NCI-H1048 (cell line): ENCODE measurements at places on chromosomes 12 and 14.

DNA sequence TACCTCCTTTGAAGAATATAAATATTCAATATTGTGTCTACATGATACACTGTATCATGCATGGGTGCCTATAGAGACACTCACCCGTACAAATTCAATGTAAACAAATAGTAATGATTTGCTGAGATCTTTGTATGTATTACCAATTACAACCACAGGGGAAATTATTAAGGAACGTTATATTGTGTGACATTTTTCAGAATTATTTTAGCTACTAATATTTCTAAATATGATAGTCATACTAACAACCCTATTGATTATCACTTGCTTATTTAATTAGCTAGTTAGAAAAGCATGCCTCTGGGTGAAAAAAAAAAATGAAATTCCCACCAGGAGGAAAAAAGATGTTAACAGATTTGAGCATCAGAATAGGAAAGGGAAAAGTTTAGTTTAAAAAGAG, 2.1 kb downstream of the SOX5 start:
- no peak for DNase-seq

DNA sequence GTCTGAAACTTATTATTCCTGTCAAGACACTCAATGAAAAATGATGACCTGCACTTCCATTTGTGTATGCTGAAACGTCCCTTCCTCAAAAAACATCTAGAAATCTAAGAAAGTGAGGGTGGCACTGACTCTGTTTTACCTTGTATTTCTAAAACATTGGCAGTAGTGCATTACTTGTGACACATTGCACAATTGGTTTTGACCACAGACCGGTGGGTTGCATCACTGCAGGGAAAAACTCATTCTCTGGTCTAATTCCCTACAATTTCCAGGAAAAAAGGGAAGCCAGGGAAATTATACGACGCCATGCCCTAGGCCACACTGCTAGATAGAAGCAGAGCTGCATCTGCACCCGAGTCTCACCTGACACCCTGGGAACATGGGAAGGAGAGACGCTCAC, 156.7 kb downstream of the NTF3 start:
- no peak for DNase-seq

GRCh38 chr12:27015730-27016076, 1.5 kb upstream of the TM7SF3 start:
- peak; percentile 10 for DNase-seq

GRCh38 chr14:74573421-74574089, 38.5 kb downstream of the LTBP2 start:
- no peak for DNase-seq

DNA sequence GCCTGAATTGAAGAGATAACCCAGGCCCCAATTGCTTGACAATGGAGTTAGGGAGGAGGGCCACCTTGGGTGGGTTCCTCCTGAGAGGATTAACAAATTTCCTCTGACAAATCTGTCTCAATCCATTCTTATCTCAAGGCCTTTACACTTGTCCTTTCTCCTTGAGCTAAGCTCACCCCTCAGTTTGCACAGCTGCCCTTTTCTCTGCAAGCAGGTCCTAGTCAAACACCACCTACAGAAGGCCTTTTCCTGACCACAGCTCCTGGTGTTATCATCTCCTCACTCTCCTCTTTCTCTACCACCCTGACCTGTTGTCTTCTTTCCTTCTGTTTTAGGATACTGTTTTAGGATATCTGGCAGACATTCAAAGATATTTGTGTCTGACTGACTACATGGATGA, 26.4 kb upstream of the GSC start:
- no peak for DNase-seq

DNA sequence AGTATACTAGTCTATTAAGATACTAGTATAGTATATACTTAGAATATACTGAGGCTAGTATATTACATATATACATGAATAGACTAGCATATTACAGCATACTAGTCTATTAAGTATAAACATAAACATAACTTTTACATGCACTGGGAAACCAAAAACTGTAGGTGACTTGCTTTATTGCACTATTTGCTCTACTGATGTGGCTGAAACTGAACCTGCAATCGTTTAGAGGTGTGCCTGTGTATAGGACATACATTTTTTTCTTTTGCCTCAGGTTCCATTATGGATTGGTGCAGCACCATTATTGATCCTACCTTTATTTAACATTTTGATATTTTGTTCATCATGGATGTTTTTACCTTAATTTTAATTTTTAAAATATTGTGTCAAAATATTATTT, 143.2 kb upstream of the RGS6 start:
- DNase-seq: no peak

GRCh38 chr12:75631831-75632230, 120.4 kb upstream of the KRR1 start:
- no peak for DNase-seq

- DNase-seq: no peak
These were observed 15.8 kb downstream of the C1R start for GRCh38 chr12:7076493-7076892.

DNA sequence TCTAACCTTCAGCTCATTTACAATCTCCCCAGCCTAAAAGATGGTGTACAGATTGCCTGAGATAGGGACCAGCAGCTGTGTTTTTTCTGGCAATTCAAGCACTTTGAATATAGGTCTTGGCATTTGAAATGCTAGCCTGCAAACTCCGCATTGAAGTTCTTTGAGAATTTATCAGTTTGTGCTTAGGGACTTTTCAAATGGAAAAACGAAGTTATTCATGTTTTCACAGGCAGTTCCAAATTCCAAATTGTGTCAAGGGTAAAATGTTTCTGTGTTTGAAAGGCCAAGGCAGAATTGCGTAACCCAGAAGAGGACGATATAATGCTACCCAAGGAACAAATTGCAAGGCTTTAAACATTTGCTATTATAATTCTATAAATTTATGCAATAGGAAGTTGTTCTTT, 168.9 kb upstream of the RASSF8 start:
- DNase-seq: no peak

- no peak for DNase-seq
These were observed 583 bp downstream of the FAM186B start for GRCh38 chr12:49604856-49605255.

DNA sequence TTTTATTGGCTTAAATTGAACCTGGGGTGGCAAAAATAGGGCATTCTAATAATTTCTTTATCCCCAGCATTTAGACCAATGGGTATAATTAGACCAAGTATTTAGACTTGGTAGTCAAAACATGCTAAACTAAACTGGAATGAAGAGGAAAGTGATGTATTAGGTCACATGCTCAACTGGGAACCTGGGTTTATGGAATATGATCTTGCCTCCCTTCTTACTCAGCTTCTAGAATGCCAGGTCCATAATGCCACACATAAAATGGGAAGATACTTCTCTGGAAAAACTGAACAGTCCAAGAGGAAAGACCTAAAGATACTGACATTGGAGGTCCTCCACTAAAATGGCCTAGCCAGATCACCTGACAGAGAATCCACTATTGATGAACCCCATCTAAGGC, 6.2 kb upstream of the BIN2 start:
- DNase-seq: no peak

DNA sequence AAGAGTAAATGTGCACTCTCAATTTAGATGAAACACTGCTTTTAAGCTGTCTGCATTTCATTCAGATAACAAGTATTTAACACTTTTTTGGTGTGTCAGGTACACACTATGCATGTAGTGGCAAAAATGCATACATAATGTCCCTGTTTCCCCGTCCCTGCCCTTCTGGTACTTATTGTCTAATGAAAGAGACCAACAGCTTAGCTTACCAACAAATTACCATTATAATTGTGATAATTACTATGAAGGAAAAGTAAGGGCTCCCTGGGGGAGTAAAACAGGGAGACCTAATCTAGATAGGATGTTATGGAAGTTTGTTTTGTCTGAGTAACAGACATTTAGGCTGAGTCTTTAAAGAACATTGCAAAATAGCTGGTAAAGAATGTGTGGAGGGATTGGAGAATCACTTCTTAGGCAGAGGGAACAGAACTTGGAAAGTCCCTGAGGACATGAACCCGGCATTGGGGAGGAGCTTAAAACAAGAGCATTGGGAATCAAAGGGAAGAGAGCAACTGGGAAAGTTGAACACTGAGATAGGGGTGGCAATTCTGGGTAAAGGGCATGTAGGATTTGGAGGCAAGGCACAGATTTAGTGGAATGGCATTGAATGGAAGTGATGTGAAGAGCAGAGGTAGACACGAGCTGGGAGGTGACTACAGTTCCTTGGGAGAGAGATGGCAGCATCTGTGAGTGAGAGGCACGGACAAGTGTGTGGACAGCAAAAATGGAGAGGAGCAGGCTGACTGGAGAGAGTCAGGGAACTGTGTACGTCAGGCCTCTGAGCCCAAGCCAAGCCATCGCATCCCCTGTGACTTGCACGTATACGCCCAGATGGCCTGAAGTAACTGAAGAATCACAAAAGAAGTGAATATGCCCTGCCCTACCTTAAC, 181.6 kb downstream of the GRIP1 start:
- DNase-seq: no peak

DNA sequence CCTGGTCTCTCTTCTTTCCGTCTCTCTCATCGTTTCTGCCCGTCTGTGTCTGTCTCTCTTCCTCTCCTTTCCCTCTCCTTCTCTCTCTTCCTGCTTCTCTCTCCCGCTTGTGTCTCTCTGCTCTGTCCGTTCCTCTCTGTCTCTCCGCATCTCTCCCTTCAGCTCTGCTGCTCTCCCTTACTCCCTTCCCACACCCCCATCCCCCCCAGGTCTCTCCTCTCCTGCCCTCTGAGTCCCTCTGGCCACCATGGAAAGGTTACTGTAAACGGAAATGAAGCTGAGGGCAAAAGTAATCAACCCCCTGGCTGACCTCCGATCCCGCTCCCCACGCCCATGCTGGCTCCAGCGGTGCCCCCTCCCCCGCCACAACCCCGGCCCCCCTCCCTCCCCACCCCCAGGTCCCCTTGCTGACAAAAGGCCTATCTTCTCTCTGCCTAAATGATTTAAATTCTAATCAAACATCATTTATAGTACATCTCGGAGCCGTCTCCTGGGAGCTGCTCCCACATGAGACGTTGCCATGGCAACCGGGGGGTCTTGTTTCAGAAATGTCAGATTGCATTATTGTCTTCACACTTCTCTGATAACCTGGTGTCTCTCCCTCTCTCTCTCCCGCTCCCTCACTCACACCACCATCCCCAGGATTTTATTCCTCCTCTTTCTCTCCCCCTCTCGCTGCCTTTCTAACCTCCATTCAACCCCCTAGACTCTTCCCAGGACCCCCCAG, 203.8 kb downstream of the RBM19 start:
- DNase-seq: no peak

DNA sequence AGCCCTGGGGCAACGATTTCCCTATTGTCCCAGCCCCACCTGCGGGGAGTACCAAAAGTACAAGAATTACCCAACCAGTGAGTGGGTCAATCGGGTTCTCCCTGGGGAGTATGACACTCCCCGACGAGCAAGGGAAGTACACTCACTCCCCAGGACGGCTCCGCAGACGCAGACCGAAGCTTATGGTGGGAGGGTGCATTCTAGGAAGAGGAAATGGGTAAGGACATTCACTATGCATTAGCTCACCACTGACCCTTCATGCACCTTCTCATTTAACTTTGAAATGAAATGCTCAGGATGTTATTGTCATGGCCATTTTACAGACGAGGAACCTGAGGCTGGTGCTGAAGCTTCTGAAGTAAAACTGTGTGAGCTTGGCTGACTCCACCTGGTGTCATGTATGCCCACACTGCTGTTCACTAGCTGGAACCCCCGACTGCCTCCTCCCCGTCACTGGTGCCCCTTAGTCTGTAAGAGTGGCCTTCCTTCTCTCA, 45.8 kb upstream of the TMED10 start:
- no peak for DNase-seq

DNA sequence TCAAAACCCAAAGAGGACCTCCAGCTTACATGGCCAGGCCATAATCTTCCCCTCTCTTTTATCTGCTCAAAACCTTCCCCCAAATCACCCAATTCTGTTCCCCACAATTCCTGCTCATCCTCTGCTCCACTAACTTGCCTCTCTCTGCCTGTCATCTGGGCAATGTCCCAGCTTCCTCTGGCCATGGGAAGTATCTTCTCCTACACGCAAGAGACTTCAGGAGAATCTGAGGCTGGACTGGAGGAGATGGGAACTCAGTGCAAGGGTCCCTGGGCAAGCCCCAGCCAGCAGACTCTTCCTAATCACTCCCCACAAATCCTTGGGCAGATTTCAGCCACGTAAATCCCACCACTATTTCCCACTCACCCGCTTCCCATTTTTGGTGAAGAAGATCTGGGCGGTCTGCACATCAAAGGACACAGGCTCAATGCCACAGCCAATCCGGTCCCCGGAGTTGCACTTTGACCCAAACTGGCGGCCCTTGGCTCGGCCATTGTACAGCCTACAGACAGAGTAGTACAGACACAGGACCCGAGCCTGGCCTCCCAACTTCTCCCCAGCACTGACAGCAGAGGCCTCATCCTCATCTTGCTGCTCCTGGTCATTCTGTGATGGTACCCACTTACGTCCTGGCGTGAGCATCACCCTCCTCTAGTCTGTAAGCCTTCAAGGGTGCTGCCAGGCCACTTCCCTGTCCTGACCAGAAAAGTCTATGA, 4.7 kb downstream of the SPRYD3 start:
- no peak for DNase-seq

DNA sequence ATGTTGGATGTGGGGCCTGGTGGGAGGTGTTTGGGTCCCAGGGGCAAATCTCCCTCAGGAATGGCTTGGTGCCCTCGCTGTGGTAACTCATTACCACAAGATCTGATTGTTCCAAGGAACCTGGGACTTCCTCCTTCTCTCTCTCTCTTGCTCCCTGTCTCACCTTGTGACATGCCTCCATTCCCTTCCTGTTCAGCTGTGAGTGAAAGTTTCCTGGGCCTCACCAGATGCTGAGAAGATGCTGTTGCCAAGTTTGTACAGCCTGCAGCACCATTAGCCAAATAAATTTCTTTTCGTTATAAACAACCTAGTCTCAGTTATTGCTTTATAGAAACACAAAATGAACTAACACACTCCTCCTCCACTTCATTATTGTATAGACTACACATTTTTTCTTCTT, 759.8 kb upstream of the MDGA2 start:
- no peak for DNase-seq

DNA sequence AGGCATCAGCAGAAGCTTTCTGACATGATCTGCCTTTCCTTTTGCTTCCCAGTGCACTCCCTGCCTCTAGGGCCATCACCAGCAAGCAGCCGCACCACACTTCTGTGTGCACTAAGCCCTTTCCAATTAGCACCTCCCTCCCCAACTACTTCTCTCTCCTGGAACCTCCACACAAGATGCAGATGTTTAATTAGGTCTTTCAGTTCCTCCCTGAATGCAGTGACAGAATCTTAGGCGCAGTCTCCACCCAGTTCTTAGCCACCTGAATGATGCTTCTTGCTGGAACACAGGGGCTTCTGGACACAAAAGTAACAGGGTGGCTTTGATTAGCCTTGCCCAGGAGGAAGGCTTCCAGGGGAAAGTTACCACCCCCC, 32.9 kb downstream of the NIN start:
- no peak for DNase-seq

DNA sequence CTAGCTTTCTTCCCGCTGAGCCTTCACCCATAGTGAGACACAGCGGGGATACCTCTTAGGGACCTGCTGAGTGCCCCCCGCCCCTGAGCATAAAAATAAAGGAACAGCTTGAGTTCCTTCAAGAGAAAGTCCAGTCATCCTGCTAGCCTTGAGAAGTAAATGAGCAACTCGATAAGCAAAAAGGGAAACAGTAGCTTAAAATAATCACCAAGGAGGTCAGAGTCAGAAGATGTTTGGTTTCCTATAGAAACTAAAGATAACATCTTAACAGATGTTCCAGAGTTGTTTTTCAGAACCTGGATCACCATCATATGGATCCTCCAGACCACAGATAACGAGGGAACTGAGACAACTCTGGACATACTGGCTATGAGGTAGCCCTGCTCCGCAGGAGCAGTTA, 94.0 kb downstream of the BCAT1 start:
- no peak for DNase-seq

GRCh38 chr12:54689034-54689372, 40.8 kb upstream of the DCD start:
- no peak for DNase-seq

GRCh38 chr14:106842687-106843086, 1316.3 kb downstream of the TMEM121 start:
- DNase-seq: no peak
